ENCODE measurements at places on chromosomes 1 and 21.

GRCh38 chr1:17588048-17588871, 48.8 kb downstream of the ARHGEF10L start:
- no peak for DNase-seq

- DNase-seq = no peak
Measured at GRCh38 chr1:225851805-225852204, 30.4 kb downstream of the TMEM63A start.

DNA sequence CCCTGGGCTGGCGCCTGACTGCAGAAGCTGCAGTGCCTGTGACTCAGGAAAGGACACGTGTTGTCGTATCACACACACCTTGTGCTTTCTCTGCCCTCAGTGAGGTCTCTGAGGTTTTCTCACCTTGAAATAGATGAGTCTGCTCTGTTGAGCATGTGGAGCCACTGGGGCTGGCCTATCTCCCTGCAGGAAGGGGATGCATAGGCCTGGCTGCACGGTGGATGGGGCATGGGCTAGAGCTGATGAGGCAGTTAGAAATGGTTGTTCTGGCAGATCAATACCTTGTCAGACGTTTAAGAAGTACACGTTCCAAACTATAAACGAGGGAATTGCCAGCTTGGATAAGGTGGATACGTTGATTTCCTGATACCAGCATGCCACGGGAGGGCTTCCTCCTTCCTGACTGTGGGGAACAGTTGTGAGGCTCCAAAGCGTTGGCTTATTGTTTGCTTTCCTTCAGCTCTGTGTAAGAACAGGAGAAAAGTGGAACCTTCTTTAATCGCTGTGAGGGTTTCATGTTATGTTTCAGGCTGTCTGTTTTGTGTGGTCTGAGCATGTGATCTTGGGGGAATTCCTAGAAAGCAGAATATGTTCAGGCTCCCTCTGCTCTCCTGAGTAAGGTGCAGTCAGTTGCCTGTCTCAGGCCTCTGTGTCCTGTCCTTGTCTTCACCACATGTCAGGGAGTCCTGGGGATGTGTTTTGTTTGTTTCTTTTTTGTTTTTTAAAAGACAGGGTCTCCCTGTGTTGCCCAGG, 44.8 kb downstream of the PCNT start:
- peak; percentile 5 for DNase-seq

- no peak for DNase-seq
Measured at GRCh38 chr1:182886985-182887384, 47.8 kb downstream of the DHX9 start.

DNA sequence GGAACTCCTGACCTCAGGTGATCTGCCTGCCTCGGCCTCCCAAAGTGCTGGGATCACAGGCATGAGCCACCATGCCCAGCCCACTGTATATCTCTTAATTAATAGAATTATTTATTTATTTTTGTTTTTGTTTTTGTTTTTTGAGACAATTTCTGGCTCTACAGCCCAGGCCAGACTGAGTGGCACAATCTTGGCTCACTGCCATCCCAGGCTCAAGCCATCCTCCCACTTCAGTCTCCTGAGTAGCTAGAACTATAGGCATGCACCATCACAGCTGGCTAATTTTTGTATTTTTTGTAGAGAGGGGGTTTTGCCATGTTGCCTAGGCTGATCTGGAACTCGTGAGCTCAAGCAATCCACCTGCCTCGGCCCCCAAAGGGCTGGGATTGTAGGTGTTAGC, 15.7 kb upstream of the WDTC1 start:
- no peak for DNase-seq

DNA sequence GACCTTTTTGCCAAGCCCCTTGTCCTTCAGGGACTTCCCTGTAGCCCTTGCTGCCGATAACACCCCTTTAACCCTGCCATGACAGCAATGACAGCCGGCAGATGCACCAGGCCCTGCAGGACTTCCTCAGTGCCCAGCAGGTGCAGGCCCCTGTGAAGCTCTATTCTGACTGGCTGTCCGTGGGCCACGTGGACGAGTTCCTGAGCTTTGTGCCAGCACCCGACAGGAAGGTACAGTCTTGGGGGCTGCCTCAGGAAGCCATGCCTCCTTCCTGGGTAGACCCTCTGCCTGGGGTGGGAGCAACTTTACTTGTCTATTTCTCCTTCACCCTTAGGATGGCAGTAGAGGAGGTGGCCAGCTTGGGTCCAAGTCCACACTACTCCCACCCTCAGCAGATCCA, 16.1 kb upstream of the PADI6 start:
- peak; percentile 3 for DNase-seq

GRCh38 chr1:68143633-68144032, 88.7 kb downstream of the WLS start:
- DNase-seq = no peak

DNA sequence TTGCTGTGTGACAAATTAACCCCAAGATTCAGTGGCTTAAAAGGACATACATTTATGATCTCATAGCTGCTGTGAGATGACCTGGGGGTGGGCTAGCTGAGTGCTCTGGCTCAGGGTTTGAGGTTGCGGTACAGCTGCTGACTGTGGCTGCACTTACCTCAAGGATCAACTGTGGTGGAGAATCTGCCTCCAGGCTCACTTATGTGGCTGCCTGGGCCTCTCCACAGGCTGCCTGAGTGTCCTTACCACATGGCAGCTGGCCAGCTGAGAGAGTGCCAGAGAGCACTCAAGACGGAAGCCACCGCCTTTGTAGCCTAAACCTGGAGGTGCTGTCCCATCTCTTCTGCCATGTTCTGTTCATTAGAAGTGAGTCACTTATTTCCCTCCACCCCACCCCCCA, 5.7 kb downstream of the LRRC71 start:
- no peak for DNase-seq

- DNase-seq = no peak
Measured at GRCh38 chr1:115701090-115701489, 59.3 kb downstream of the VANGL1 start.

GRCh38 chr1:113675302-113675701, 84.0 kb downstream of the PHTF1 start:
- no peak for DNase-seq

DNA sequence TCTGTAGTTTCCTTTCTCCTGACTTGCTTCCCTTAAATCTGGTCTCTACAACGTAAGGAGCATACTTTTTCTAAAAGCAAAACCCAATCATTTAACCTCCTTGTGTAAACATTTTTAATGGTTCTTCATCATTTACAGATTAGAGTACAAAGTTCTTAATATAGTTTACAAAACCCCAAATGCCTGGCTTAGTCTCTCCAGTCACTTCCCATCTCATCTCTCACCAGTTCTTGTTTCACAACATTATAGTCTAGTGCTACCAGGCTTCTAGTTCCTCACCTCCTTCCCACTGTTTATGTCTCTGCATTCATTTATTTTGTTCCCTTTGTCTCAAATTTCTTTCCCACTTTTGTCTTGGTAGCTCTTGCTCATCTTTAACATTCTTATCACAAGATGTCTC, 168.4 kb downstream of the FASLG start:
- DNase-seq = no peak

DNA sequence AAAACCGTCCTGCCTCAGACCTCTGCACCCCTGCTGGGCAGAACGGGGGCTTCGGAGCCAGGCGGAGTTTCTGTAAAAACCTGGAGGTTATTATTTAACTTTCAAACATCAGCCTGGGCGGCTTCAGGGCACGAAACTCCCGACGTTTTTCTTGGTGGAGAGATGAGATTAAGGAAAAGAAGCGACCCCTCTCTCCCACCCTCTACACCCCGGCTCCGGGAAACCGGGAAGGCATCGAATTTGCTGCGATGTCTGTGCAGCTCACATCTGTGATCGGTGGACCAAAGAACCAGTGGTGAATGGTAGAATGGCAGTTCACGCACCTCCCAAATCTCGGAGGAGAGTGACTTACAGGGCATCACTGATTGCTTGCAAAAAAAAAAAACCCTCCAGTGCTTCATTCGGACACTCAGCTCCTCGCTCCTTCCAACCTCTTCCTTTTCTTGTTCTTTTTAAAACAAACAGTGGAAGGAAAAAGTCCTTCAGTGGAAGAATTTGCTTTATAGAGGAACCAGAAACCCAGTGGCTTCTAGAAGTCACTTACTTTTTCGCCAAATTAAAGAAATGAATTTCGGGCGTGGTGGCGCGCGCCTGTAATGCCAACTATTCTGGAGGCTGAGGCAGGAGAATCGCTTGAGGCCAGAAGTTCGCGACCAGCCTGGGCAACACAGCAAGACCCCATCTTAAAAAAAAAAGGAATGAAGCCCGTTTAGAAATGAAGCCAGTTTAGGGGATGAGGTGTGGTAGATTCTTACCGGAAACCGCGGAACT, 884 bp downstream of the PHACTR4 start:
- DNase-seq = no peak

GRCh38 chr1:182888736-182889531, 49.8 kb downstream of the DHX9 start:
- no peak for DNase-seq

DNA sequence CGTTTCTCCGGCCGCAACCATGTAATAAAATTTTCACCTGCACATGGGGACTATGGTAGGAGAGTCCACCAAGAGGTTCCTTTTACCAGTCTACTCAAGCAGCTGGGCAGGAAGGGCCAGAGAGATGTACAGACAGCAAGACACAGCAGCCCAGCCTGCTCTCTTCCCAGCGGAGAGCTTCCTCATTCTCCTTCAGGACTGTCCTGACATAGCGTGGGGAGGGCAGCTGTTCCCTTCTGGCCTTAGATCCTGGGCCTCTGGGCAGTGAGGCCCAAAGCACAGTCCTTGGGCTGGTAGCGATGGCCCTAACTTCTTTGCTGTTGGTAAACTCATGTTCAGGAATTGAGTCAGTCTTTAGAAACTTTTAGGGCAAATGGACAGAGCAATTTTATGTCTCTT, 89.1 kb downstream of the BCAR3 start:
- DNase-seq = no peak
